Vagina (tissue), 2 donors: ENCODE measurements at places on chromosomes 1 and 21.

DNA sequence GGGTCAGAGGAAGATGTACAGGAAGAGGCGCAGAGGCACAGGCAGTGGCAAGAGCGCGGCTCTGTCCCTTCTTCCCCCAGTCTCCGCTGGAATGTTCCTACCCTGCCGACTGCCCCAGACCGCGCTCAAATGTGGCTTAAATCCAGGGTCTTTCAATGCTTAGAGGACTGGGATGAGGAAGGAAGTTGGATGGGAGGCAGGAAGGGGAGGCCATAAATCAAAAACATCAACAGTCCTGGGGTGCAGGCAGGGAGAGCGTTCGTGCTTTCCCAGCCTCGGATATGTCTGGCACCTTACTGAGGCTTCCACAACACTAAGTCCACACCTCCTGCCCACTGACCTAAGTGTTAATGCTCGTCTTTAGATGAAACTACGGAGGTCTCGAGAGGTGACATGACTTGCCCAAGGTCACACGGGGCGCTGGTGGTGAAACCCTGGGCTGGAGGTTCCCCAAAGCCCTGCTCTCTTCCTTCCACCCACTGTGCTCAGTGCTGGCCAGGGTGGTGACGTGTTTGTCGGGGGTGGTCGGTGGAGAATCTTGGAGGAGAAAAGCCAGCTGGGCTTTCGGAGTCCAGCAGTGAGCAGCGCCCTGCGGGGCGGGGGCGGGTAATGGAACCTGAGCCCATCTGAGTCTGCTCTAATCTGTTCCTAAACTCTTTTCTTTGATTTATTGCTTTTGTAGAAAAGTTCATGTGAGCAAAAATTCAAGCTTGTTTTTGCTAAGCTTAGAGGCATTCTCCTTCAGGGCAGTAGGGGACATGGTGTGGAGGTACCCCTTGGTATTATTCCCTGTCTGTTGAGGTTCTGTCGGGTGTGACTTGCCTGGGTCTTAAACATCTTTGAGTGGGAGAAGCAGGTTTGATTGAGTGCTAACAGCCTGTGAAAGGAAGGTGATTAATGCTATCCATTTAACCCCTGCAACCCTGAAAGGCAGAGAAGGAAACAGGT is 708 bp downstream of the CDA start:
- no peak for DNase-seq

DNA sequence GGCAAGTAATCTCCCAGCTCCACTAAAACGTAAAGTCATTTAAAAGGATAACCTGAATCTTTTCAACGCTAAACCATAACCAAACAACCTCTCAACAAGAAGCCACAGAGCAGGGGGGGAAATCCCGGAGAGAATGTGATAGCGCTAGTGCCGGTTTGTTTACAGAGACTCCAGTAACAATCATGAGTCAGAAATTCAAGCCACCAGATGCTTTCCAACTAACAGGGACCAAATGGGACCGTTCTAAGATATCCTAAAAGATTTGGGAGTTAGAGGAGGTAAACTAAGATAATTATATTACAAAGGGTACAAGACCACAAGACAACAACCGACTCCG is 825 bp downstream of the DCAF8 start:
- no peak for DNase-seq

DNA sequence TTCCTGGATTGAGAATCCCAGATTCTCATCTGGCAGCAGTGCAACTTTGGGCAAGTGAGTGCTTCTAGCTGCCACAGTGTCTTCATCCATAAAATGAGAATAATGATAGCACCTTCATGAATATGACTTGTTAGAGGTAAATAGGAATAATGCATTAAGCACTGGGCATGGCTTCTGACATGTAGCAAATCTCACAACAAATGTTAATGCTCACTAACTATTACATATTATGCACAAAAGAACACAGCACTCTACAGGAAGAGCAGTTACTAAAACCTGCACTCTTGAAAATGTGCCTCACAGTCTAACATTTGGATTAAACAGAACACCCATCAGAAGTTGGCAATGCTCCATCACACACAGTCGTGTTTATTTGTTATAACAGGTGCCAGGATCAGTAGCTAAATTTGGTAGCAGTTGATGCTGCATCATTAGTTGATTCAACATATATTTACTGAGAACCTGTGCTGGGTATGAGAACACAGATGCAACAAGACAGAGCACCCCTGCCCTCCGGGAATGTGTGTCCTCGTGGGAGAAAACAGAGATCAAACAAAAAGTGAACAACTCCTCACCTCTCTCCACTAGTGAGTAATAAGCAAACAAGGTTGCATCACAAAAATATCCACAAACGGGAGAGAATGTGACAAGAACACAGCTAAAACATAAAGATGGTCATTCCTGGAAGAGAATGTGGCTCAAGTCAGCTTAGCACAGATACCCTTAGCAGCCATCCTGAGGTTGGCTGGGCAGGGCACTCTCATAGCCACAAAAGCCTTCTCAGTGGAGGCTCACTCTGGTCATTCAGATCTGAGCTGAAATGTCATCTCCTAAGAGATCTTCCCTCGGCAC is 26.2 kb upstream of the LBR start:
- no peak for DNase-seq

- DNase-seq: no peak
These were observed 14.1 kb upstream of the KIAA1614 start for GRCh38 chr1:180898441-180899219.

DNA sequence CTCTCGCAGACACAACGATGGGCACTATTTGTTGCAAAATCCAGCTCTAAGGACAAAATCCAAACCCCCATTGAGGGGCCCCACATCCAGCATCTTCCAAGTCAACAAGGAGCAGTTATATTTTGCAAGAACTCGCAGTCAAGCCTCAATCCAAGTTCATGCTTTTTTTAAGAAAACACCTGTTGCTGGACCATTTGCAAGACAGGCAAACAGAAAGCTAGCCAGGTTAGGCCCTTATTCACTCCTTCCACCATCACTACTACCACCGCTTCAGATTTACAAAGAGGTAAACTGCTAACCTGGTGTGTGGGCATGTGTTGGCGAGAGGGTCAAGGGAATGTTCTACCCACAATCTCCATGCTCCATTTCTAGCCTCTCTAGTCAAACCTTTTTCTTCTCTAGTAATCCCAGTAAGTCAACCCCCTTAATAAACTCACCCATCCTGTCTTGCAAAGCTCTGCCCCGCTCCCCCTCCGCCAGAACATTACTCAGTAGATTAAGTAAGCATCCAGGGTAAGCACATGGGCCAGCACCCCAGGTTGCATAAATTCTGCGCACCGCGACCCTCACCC is 703 bp downstream of the ERI3 start:
- DNase-seq: no peak

GRCh38 chr1:56578963-56579875 is at the start of gene PLPP3:
Gene PLPP3, minus strand, starts transcription at chr1:56579563. Its CDS starts 547 bp downstream, at chr1:56579016.
- peak; percentile 96 for DNase-seq

DNA sequence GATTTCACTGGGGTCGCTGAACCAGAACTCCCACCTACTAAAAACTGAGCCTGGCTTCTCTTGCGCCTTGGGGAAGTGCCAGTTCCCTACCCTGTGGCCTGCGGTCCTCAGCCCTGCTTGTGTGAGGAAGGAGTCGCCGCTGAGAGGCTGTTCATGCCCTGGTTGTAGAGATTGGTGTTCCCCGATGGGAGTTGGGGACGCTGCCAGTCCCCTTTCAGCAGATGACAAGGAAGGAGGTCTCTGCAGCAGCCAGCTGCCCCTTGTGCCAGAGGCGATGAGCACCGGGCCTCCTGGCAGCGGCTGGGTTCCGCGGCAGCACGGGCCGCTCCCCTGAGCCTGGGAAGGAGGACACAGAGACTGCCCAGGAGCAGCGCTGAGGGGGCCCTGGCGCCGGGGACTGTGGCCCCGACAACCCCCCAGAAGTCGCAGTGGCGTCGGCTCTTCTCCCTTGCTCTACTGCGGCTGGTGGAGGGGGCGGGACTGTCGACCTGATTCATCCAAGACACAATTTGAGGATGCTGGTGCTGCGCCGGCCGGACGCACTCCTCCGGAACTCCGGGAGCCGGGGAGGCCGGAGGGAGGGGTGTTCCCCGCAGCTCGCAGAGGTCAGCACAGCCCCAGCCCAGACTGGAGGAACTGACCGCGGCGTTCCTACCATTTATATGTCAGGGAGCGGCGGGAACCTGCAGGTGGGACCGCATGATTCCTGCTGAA is 12.0 kb upstream of the ADORA3 start:
- no peak for DNase-seq

DNA sequence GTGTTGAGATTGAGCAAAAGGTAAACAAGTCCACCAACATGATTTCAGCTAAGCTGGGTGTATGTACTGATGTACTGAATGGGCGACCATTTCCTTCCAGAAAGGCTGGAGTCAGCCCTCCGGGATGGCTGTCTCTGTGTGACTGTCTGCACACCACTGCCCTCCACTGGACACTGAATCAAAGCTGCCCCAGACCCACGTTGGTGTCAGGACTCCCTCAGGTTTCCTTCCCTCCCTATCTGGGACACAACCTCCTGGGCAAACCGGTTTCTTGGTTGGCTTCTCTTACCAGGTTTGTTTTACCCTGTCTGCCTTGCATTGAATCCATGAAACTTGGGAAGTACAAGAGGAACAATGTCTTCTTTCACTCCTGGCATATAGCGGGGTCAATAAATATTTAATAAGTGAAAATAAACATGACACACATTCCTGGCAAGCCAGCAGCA is 5.3 kb upstream of the SRP9 start:
- no peak for DNase-seq

GRCh38 chr1:232625319-232625868 is 4.5 kb downstream of the SIPA1L2 start:
- no peak for DNase-seq

DNA sequence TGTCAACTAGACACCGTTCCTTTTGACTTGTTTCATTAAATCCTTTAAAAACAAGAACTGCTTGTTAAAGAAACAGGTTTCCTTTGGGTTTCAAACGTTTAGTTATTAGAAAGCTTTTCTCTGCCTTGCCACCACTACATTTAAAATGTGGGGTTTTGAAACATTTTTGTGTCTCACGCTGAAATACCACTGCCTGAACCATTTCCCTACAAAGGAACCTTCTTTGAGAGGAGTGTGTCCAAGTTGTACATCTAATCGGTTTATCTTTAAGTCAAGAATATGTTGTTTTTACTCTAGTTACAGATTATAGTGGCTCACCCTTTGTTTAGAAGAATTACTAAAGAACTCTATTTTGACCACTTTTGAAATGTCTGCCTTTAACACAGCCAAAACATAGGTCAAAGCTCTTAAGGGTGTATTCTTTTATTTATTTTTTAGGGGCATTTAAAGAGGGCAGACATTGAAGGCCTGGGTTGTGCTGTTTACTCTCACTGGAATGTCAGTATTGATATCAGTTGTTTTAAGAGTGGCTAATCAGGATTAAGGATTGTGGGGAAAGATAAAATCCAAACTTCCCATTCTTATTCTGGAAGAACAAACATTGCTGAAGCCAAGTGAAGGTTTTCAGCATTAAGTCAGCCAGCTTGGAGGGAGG is 143.4 kb downstream of the GALNT2 start:
- DNase-seq: no peak

DNA sequence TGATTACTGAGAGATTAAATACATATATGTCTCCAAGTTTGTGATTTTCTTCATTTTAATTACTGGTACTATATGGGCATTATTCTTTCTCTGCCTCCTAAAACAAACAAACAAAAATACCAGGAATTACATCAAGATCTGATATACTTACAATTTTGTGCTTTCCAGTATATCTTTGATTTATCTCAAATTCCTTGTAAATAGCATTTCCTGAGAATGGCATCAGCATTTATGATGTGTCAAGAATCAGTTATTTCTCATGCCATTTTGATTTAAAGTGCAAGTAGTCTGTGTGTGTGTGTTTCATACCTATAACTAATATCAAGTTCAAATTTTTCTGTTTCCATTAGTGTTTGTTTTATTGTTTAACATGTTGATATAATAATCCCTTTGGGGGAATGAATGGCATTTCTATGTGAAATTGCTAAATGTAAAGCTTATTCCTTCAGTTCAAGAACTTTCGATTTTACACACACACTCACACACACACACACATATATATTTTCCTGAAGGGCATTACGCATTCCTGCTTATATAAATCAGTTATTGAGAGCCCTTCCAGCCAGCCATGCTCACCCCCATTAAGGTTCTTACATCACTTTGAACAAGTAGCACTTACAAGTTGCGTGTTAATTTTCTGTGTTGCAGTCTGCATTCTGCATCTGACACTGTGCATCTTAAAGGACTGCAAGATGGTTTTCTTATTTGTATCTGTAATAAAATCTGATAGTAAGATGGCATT is 102.7 kb downstream of the NEK7 start:
- no peak for DNase-seq

DNA sequence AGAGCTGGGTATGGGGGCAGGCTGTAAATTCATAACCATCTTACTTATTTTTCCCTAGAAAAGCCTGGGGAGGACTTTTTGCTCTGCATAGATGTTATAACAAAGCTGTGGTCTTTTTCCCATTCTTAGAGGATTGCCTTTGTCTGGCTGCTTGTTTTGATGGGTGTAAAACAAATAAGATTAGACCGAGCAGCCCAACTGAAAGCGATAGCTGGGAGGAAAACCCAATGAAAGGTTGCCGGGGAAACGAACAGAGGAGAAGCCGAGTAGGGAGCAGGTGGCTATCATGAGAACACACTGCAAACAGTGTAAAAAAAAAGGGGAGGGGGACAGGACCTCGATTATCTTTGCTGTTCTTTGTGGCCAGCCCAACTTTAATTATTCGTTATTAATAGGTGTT is 1.9 kb downstream of the ELAVL4 start:
- no peak for DNase-seq

DNA sequence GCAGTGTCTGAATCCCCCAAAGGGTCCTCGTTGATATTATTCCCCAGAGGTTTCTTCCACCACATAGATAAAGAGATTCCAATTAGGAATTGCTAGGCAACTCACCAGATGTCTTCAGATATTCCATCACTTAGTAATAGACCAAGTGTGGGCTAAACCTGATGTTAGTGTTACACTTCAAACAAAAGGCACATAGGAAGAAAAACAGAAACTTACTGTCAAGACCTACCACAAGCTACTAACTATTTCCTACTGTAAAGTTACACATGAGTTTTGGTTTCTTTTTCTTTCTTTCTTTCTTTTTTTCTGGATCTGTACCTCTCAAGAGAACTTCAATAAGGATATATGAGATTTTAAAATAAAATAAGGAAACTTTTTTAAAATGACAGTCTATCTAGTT is 879.1 kb upstream of the NEGR1 start:
- no peak for DNase-seq

DNA sequence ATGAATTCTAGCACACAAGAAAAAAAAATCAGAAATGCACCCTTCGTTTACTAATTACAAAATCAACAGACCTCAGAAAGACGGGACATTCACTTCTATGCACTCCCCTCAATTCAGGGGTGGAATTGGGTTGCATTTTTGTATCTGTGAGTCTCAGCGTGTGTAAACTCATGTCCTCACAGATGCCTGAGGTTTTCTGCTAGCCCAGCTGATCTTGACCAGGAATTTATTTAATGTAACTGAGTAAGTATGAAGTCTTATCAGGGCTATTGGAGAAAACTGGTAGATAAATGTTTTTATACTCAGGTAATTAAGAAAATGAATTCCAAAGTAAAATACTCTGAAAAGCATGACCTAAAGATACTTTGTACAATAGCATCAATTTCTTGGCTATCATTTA is 167.7 kb downstream of the RUNX1 start:
- DNase-seq: no peak
